ENCODE measurements at places on chromosomes 5 and 9.

GRCh38 chr5:103293099-103293498 lies 34.5 kb downstream of the MACIR start:
- no peaks in the 10 kb centered on the region for H3K36me3 ChIP-seq
- DNase-seq: no peak
- no peak overlapping the region for H3K27ac ChIP-seq
- no peak overlapping the region for H3K4me3 ChIP-seq

DNA sequence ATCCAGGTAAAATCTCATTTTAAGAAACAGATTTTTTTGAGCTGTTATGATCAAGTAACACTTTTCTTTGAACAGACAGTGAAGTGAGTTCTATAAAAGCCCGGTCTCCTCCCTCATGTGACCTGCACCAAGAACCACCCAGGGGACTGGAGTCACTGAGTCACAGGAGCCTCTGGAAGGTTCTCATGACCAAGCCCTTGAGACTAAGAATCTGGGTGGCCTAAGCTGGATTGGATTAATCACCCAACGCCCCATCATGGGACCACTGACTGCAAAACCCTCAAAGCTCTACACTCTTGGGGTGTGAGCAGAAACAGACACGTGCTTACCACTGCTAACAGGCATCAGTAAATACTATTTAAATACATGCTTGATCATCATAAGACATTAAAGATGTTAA lies 48.4 kb downstream of the SECISBP2 start:
- peaks cover 5% of the 10 kb centered on the region for H3K4me1 ChIP-seq
- no peak overlapping the region for H3K27ac ChIP-seq
- H3K4me3 ChIP-seq: no peak overlapping the region

DNA sequence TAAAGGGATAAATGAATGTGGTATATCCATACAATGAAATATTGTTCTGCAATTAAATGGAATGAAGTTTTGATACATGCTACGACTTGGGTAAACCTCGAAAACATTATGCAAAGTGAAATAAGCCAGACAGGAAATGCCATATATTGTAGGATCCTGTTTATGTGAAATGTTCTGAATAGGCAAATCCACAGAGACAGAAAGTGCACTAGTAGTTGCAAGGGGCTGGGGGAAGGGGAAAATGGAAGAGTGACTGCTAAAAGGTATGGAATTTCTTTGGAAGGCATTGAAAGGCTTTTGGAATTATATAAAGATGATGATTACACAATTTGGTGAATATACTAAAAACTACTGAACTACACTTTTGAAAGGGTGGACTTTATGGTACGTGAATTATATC lies 97.0 kb downstream of the FOXD1 start:
- H3K4me1 ChIP-seq: no peaks in the 10 kb centered on the region
- peaks cover 11% of the 10 kb centered on the region for H3K27me3 ChIP-seq
- no peak overlapping the region for H3K27ac ChIP-seq
- H3K36me3 ChIP-seq: no peaks in the 10 kb centered on the region

DNA sequence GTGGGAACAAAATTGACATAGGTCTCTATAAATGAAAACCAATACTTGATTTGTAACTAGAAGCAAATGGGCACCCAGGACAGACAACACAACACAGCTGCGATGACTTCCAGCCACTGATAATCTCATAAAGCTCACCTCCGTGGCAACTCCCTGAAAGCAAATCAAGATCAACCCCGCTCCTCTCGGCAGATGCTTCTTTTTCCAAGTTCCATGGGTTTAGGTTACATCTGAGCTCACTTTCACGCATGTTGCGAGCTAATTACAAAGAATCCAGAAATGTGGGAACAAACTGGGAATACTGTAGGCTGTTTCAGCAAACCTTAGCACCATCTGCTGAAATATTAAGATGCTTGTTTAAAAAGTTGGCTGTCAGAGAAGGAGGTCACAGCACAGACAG lies 153.9 kb downstream of the ELAVL2 start:
- DNase-seq: no peak
- H3K4me1 ChIP-seq: no peaks in the 10 kb centered on the region
- H3K36me3 ChIP-seq: no peaks in the 10 kb centered on the region
- no peaks in the 10 kb centered on the region for H3K27me3 ChIP-seq
- no peak overlapping the region for H3K27ac ChIP-seq

GRCh38 chr5:143758750-143759149 lies 53.2 kb upstream of the HMHB1 start:
- H3K27me3 ChIP-seq: no peaks in the 10 kb centered on the region
- H3K27ac ChIP-seq: no peak overlapping the region
- H3K4me3 ChIP-seq: no peak overlapping the region
- no peaks in the 10 kb centered on the region for H3K4me1 ChIP-seq
- DNase-seq: no peak

- DNase-seq: no peak
- no peaks in the 10 kb centered on the region for H3K27me3 ChIP-seq
- peaks cover 2% of the 10 kb centered on the region for H3K4me1 ChIP-seq
- H3K27ac ChIP-seq: no peak overlapping the region
Observed at GRCh38 chr5:51632793-51633192, 249.5 kb downstream of the ISL1 start.

GRCh38 chr9:76143834-76144233 lies 250.4 kb downstream of the RFK start:
- DNase-seq: no peak
- H3K27me3 ChIP-seq: peaks cover 12% of the 10 kb centered on the region
- no peaks in the 10 kb centered on the region for H3K36me3 ChIP-seq
- H3K4me1 ChIP-seq: no peaks in the 10 kb centered on the region

- H3K4me1 ChIP-seq: peaks cover 79% of the 10 kb centered on the region
- DNase-seq: peak; percentile 29
- H3K27me3 ChIP-seq: no peaks in the 10 kb centered on the region
Observed at GRCh38 chr5:163916376-163916775, 411.0 kb downstream of the MAT2B start.

- no peak overlapping the region for H3K4me3 ChIP-seq
- peak overlapping the region; percentile 90 for H3K27ac ChIP-seq
- H3K27me3 ChIP-seq: peaks cover 66% of the 10 kb centered on the region
- peaks cover 30% of the 10 kb centered on the region for H3K4me1 ChIP-seq
- H3K36me3 ChIP-seq: peaks cover 10% of the 10 kb centered on the region
- DNase-seq: no peak
Observed at GRCh38 chr9:77014597-77015263, 4.7 kb upstream of the FOXB2 start.

DNA sequence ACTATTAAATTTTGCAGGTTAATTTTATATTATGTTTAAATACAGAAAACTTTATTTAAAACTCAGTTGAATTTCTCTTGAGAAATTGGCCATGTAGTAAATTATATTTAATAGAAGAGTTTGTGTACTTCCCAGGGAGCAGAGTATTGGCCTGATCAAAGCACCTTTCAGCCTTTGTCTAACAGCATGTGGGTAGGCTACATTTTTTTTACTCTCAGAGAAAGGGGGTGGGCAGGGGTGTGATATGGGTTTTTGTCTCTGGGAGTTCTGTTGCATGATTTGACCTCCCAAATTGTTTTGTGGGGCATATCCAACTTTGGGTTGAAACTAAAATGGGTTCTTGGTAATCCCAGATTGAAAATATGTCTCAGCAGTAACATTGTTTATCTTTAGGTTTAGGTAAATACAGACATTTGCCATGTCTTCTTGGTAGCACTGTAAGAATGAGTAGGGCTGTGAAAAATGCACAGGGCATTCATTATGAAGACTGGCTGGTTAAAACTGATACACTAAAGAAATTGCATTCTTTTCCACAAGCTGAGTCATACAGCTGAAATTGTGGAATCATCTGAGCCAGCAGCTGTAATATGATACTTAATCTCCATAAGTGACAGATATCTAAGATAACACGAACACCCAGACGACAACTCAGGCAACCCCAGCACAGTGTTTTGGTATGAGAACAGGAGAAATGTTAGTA lies 75.4 kb upstream of the CDKN2B start:
- peaks cover 3% of the 10 kb centered on the region for H3K36me3 ChIP-seq
- no peak overlapping the region for H3K4me3 ChIP-seq
- no peak for DNase-seq

- no peak overlapping the region for H3K27ac ChIP-seq
- H3K4me1 ChIP-seq: no peaks in the 10 kb centered on the region
- H3K4me3 ChIP-seq: no peak overlapping the region
- no peaks in the 10 kb centered on the region for H3K27me3 ChIP-seq
- H3K36me3 ChIP-seq: no peaks in the 10 kb centered on the region
- no peak for DNase-seq
Observed at GRCh38 chr9:110809038-110809595, 140.5 kb downstream of the MUSK start.

GRCh38 chr9:131889437-131890251 lies 149.8 kb upstream of the RAPGEF1 start:
- no peaks in the 10 kb centered on the region for H3K27me3 ChIP-seq
- no peak overlapping the region for H3K27ac ChIP-seq
- H3K36me3 ChIP-seq: peaks cover 47% of the 10 kb centered on the region
- no peak for DNase-seq
- no peaks in the 10 kb centered on the region for H3K4me1 ChIP-seq
- H3K4me3 ChIP-seq: no peak overlapping the region

DNA sequence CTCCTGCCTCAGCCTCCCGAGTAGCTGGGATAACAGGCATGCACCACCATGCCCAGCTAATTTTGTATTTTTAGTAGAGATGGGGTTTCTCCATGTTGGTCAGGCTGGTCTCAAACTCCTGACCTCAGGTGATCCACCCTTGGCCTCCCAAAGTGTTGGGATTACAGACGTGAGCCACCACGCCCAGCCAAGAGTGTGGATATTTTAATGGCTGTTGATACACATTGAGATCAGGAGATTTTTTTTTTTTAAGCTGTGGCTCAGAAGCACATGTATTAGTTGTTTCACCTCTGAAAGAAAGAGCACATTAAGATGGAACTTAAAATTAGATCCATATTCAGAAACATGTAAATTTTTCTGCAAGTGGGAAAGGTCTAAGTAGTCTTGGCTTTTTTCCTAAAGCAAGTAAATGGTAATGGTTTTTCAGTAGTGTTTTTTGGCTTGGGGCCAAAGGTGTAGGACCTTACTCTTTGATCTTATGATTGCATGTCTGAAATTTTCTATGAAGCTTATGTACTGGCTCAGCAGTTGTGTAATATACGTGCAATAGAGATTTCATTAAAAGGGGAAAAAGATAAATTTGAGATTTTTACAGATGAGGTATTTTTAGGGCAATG lies 9.9 kb downstream of the RBM27 start:
- peaks cover 59% of the 10 kb centered on the region for H3K4me1 ChIP-seq
- H3K27ac ChIP-seq: no peak overlapping the region
- H3K27me3 ChIP-seq: no peaks in the 10 kb centered on the region
- no peak for DNase-seq
- peaks cover 2% of the 10 kb centered on the region for H3K36me3 ChIP-seq

GRCh38 chr9:137058521-137059234 lies 4.8 kb upstream of the ENTPD2 start:
- no peaks in the 10 kb centered on the region for H3K27me3 ChIP-seq
- no peaks in the 10 kb centered on the region for H3K36me3 ChIP-seq
- no peak overlapping the region for H3K4me3 ChIP-seq
- no peaks in the 10 kb centered on the region for H3K4me1 ChIP-seq
- no peak overlapping the region for H3K27ac ChIP-seq
- no peak for DNase-seq
